NCI-H82 (cell line): ENCODE measurements at places on chromosomes 11 and 22.

GRCh38 chr22:42443240-42444076 lies 11.3 kb upstream of the NFAM1 start:
- DNase-seq = no peak

DNA sequence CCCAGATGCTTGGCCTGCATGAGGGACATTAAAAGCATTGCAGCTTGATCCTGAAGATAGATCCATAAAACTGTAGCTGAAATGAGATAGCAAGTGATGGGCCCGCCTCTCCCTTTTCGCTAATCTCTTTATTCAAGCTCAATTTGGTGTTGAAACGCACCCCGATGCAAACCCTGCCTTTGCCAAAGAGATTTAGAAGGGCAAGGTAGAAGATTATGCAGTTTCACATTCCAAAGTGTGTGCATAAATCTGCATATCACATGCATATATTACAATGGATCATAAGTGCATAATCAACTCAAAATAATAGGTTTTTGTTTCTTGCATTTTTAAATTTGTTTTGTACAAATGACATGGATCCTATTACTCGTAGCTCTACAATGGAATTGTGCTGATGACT lies 80.1 kb upstream of the SHANK2 start:
- no peak for DNase-seq

DNA sequence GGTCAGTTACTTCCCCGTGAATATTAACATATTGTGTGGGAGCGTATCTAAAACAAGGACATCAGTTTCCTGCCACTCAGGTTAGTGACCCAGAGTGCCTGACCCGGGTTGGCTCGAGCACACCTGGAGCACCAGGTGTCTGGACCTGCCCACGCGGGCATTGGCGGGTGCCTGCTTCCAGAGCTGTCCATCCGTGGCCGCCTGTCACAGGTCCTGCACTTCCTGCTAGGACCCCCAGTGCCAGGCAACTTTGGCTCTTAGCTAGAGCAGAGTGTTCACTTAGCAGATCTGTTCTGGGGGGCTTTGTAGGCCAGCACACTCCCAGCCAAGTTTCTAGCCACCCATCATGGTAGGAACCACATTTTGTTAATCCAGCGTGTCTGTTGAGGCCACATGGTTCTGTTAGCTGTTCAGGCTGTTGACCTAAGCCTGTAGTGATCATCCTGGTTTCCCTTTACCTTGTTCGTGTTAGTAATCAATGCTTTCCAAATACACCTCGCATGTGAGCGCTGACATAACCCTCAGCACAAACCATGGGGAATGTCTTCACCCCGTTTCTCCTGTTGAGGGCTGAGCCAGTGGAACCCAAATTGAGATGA lies 29.5 kb downstream of the MOV10L1 start:
- DNase-seq = no peak

- no peak for DNase-seq
Measured at GRCh38 chr22:48241658-48242057, 1479.2 kb downstream of the TBC1D22A start.

DNA sequence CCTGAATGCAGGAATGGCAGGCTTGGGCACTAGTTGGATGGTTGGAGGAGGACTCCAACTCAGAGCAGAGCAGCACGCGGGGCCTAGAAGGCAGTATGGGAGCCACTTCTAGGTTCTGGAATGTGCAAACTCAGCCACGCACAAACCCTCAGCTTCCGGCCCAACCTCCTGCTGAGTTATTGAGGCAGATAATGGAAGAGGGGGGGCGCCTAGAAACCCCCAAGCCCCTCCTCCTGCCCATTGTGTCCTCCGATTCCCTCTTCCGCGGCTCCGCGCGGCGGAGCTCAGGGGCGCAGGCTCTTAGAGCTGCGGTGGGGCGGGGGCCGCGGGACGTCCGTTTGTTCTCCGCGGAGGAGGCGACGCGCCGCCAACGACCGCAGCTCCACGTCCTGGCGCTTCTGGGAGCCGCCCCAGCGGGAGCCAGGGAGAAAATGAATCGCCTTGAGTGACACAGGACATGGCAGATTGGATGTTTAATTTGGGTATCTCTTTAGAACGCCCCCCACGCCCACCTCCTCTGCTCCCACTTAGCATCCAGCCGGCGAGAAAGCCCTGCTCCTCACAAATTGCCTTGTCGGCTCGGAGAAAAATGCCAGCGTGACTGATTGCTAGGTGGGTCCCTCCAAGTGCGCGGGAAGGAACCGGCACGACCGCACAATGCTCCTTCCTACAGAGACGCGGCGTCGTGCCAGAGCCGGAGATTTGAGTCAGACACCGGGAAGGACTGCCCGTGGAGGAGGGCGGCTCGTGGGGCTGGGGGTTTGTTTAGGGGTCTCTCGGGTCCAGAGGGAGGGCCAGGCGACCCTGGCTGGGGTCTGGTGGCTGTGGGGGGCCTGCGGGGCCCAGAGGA lies 144.6 kb downstream of the NECTIN1 start:
- peak; percentile 70 for DNase-seq

- DNase-seq = no peak
Measured at GRCh38 chr11:94968334-94968958, 4.9 kb downstream of the CWC15 start.

GRCh38 chr22:44782363-44782963 lies 30.1 kb downstream of the ARHGAP8 start:
- DNase-seq = peak; percentile 36
